GM13976 (cell line): ENCODE measurements at places on chromosomes 2 and 18.

DNA sequence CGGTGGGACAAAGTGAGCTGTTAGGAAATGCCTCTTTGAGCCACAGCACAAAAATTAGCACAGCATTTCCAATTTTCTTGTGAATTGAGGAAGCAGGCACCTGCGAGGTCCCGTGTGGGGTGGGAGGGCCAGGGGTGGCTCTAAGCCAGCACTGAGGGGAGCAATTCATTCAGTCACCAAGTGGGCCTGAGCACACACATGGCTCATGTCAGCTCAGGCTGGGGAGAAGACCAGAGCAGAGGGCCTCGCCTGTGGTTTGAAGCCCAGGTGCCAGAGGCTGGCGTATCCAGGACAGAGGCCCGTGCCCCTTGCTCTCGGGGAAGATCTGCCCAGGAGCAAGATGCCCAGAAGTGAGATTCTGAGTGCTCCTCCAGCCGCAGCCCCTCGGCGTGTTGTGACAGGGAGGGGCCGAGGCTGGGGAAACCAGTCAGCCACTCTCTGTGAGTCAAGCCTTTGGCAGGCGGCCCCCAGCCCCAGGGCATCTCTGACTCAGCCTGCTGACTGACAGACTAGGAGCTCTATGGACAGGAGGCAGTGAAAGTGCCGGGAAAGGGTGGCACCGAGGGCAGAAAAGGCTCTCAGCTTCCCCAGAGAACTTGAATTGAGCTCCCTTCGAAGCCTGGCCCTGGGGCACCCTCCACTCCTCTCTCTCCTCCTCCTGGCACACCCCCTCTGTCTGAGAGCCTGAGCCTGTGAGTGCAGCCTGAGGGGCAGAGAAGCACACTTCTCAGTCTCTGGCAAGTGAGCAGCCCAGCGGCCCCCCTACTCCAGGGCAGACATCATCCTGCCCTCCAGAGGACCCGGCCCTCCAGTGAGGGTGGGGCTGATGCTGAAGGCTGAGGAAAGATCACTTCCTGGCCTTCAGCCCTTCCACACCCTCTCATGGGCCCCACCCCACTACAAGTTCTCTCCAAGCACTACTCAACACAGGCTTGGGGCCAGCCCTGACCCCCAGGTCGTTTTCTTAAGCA lies 32.3 kb downstream of the CYP26B1 start:
- no peak for DNase-seq

DNA sequence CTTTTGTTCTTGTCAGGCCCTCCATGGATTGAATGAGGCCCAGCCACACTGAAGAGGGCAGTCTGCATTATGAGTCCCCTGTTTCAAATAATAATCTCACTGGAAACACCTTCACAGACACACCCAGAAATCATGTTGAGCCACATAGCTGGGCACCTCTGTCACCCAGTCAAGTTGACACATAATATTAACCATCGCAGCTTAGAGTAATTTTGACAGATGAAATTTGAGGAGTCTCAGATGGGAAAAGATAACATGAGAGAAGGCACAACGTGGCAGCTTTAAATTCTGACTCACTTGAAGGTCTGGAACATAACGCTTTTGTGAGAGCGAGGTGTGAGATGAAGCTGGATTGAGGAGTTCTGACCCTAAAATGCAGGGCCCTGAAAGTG lies 70.9 kb upstream of the TMEM87B start:
- DNase-seq, result no peak

GRCh38 chr2:17196380-17196779 lies 321.9 kb downstream of the RAD51AP2 start:
- no peak for DNase-seq

DNA sequence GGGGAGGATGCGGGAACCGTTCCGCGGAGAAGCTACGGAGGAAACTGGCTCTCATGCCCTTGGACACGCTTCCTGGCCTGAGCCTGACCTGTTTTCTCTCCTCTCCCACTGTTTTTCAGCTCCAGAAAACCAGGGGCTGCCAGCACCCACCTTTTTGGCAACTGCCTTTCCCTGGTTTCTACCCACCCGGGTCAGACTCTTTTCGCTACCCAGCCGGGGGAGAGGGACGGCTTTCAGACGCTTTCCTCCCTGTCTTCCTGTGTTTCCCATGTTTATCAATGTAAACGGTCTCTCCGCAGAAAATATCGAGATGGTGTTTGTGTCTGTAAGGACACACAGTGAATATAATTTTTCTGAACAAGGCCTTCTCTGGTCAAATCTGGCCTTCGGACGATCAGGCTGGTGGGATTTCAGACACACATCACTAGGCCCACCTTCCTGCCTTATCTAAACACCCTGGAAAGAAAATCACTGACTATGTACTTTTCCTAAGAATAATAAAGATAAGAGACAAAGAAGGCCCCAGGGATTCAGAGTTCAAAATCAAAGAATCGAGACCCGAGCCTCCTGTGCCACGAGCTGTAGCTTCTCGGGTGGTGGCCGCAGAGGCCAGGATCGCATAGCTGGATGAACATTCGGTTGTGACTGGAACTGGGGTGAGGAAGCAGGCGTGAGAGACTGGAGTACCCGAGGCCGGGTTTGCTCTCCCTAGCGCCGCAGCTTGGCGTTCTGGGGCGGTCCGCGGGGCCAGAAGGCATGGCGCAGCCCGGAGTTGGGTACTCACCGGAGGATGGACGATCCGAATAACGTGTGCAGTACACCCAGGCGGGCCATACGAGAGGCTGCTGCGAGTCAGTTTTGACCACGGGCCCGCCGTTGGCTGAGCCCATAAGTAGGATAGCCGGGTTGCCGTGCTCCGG lies 1.7 kb downstream of the EN1 start:
- DNase-seq, result no peak

DNA sequence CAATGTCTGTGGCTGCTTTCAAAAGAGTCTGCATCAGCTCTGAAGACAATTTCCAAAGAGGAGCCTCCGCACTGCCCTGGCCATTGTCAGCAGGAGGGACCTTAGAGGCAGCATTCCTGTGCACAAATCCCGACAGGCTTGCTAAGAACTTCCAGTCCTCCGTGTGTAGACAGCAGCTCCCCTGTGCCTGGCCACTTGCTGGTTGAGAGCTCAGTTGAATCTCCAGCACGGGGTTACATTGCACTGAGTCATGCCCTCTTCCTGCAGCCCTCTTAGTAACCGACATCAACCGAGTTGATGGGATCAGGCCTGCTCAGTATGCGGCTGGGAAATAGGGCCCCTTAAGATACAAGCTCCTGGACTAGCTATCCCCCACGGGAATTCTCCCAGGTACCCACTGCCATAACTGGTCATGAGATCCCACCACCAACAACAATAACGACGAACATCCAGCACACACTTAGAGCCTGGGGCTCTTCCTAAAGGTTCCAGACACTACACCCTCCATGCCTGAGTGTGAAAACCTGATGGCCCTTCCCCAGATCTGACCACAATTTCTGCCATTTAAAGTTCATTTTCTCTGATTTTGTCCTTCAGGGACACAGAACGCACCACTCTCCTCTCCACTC lies 12.0 kb downstream of the ATP6V1B1 start:
- DNase-seq, result peak; percentile 7

DNA sequence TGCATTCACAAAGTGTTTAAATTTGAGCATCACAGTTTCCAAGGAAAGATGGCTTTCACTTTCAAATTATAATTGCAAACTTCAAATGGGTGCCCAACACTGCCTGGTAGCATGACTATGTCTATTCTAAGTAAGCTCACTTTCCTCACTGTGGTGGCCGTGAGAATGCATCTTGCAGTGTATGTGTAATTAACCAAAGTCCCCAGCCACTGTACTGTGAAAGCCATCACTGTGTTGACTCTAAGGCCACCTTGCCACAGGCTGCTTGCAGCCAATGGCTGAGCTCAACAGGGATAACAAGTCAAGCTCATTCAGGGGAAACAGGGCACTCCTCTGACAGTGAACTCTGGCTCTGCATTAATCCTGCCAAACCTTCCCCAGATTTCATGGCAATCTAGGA lies 43.3 kb upstream of the LGALSL start:
- DNase-seq, result no peak

GRCh38 chr2:23601301-23601965 lies 216.5 kb downstream of the KLHL29 start:
- no peak for DNase-seq

DNA sequence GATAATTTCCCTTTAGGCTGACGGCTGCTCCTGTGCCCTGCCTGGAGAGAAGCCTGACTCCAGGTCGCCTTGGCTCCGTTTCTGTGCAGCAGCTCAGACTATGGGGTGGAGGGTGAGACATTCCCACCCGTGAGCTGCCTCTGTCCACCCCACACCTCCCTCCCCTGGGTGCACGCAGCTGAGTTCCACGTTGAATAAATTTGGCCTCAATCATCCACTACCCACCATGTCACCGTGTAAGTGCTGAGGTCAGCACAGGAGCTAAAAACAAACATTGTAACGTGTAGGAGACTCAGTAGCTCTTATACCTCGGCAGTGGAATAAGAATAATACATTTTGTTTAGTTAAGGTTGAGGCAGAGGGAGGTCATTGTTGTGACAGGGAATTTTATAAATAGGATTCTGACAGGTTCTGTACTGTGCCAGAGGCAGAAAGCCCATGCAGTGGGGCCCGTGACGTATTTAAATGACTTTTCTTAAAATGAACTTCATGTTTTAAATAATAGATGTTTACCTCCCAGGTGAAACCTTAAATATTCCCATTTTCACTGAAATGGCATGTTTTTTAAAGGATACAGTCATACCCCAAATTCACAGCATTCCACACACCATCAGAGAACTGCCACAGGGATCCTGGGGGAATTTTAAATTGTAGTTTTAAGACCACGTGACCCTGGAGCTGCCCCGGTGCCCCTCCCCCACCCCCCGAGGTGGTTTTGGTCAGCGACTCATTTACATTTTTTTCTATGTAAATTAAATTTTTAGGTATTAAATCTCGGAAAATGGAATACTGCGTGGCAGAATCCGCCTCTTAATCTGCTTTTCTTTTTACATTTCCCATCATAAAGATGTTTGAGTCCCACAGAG lies 50.2 kb downstream of the NFATC1 start:
- DNase-seq, result no peak

- no peak for DNase-seq
These were observed 21.6 kb downstream of the DARS1 start for GRCh38 chr2:135963841-135964240.

- DNase-seq, result peak; percentile 36
These were observed 29.1 kb downstream of the TMEM131 start for GRCh38 chr2:97966545-97967215.

GRCh38 chr18:2894841-2895370 lies 48.1 kb downstream of the EMILIN2 start:
- no peak for DNase-seq

- DNase-seq, result no peak
These were observed 10.6 kb downstream of the SCG2 start for GRCh38 chr2:223591596-223591995.

GRCh38 chr2:134461511-134461910 lies 207.6 kb downstream of the MGAT5 start:
- DNase-seq, result no peak

DNA sequence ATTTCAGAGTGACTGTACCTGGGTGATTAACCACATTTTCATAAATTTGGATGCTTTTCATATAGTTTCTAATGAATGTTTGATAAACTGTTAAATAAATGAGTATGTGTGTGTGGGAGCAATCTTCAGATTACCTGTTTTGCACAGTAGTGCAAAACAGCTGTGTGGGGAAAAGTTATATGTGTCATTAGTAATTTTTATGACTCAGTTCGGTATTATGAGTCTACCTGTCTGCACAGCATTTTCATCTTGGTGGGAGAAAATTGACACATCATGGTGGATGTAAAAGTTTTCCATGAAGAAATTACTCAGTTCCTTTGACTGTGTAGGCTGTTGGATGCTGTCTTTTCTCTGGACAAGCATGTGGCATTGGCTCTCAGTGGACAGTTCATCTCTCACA lies 43.8 kb downstream of the LTBP1 start:
- DNase-seq, result no peak

DNA sequence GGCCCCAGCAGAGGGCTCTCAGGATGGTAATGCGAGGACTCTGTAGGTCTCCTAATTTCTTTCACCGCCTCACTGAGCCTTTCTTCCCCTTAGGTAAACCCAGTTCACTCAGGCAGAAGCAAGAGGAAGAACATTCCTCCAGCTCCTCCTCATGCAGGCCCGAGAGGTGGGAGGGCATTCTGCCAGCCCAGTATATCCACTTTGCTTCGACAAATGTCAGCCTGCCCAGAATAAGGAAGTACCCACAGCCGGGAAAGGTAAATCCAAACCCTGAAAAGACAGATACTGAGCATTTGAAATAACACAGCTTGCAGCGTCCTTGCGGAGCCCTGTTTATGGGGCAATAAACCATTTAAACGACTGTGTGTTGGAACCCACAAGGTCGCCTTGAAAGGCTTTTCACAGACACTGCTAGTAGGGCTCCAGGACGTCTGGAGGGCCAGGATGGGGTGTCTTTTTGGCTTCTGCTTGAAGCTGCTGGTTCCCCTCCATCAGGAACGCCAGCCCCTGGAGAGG lies 63.0 kb upstream of the STPG4 start:
- no peak for DNase-seq
